Spleen (tissue), 13 donors: ENCODE measurements at places on chromosomes 5 and 9. TPM values are rescaled to one million over a fixed set of nuclear protein-coding genes. Genes with fewer than 3 reads are reported as not detected.

The ZNF879 gene
- total RNA-seq, result 7.0 TPM

The ATP10B gene
- total RNA-seq, result not detected

The ADGRD2 gene
- not detected for total RNA-seq

The CTXN3 gene
- total RNA-seq, result not detected

The PCDHB6 gene
- 0.79 TPM for total RNA-seq

The OR1J4 gene
- not detected for total RNA-seq

The FAM163B gene
- total RNA-seq, result 0.52 TPM

The ELAVL2 gene
- total RNA-seq, result not detected

DNA sequence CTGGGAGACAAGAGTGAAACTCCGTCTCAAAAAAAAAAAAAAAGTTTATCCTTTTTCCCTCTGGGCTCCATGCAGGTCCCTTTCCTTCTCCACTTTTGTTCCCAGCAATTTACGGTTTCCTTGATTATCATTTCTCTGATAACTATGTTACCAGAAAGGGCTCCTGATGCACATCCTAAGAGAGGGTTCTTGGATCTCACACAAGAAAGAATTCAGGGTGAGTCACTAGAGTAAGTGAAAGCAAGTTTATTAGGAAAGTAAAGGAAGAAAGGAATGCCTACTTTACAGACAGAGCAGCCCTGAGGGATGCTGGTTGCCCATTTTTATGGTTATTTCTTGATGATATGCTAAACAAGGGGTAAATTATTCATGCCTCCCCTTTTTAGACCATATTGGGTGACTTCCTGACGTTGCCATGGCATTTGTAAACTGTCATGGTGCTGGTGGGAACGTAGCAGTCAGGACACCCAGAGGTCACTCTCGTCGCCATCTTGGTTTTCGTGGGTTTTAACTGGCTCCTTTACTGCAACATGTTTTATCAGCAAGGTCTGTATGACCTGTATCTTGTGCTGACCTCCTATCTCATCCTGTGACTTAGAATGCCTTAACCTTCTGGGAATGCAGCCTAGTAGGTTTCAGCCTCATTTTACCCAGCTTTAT, 13.5 kb upstream of the MELK start:
- no peaks in the 10 kb centered on the region for H3K36me3 ChIP-seq
- no peaks in the 10 kb centered on the region for H3K4me1 ChIP-seq
- no peaks in the 10 kb centered on the region for H3K27me3 ChIP-seq
- H3K27ac ChIP-seq, result no peak overlapping the region
- DNase-seq, result no peak

GRCh38 chr5:179243333-179243732, 101.9 kb downstream of the ADAMTS2 start:
- H3K27ac ChIP-seq, result no peak overlapping the region
- H3K4me1 ChIP-seq, result no peaks in the 10 kb centered on the region
- H3K27me3 ChIP-seq, result no peaks in the 10 kb centered on the region

GRCh38 chr5:75651575-75652238, 40.5 kb downstream of the ANKDD1B start:
- no peak for DNase-seq
- no peaks in the 10 kb centered on the region for H3K27me3 ChIP-seq
- H3K27ac ChIP-seq, result no peak overlapping the region
- H3K4me3 ChIP-seq, result no peak overlapping the region
- H3K4me1 ChIP-seq, result no peaks in the 10 kb centered on the region

DNA sequence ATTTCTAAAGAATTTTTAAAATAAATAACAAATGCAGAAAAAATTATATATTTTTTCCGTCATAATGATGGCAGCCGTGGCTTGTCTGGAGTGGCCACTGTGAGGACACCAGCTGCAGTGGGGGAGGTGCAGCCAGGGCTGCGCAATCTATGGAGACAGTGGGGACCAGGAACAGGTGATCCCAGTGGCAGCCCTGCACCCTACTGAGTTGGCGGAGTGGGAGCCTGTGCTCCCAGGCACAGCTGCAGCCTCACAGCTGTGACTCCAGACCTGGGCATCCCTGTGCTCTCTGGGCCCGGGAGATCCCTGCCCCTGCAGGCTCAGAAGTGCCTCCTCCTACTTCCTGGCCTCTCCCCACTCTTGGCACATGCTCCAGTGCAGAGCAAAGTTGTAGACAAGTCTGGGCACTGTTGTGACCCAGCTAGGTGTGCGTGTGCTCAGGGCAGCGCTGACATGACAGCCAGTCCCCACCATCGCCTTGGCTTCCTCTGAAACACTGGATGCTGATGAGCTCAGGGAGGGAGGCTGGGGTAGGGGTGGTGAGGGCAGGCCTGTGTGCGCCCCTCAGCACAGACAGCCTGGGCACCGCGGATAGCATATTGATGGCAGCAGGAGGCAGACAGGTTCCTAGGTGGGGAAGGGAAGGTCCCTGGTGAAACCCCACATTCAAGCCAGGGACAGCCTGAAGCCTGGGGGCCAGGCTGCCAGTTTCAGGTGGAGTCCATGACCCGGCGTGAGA, 96.0 kb upstream of the PRR16 start:
- H3K27me3 ChIP-seq, result no peaks in the 10 kb centered on the region
- H3K27ac ChIP-seq, result no peak overlapping the region

- no peaks in the 10 kb centered on the region for H3K4me1 ChIP-seq
- H3K27ac ChIP-seq, result no peak overlapping the region
- DNase-seq, result no peak
Measured at GRCh38 chr9:104740621-104741020, 6.9 kb upstream of the NIPSNAP3A start.

DNA sequence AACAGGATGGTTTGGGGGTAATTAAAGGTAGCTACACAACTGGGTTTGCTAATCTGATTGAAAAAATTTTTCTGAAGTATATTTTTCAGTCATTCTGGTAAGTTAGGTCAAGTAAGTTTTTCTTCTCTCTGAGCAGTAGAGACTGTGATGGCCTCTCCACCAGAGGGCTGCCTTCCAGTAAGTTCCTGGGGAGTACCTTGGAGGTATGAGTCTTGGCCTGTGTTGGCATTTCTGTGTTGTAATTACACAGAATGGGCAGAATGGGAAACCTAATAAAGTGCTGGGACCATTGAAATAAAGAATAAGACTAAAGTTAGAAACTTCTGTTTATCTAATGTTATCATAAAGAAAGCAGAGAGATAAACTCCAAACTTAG, 430.8 kb downstream of the ARHGEF28 start:
- no peaks in the 10 kb centered on the region for H3K4me1 ChIP-seq
- H3K36me3 ChIP-seq, result no peaks in the 10 kb centered on the region
- no peak overlapping the region for H3K27ac ChIP-seq
- H3K4me3 ChIP-seq, result no peak overlapping the region
- DNase-seq, result no peak

DNA sequence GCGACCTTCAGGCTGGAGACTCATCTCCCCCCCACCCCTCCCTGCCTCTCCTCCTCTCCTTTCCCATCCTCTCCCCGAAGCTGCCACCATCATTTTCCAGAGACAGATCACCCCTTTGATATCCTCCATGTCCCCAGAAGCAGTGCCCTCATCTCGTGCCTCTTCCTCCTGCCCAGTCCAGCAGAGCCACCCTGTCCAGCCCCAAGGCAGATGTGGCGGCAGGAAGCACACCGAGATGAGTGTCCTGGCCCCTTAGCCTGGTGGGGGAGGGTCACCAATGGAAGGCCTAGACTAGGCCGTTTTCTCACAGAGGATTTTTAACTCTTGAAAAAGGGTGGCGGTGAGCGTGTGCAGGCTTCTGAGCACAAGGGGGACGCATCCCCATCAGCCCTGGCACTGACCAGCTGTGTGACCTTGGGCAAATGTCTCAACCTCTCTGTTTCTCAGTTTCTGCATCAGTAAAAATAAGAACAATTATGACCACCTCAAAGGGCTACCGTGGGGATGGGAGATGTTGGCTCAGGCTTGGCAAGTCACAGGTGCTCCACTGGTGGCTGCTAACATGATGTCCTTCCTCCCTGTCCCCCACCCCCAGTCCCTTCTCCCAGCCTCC, 48.9 kb downstream of the SARDH start:
- no peaks in the 10 kb centered on the region for H3K36me3 ChIP-seq
- no peaks in the 10 kb centered on the region for H3K27me3 ChIP-seq
- no peak overlapping the region for H3K27ac ChIP-seq
- DNase-seq, result peak; percentile 36
- no peak overlapping the region for H3K4me3 ChIP-seq

DNA sequence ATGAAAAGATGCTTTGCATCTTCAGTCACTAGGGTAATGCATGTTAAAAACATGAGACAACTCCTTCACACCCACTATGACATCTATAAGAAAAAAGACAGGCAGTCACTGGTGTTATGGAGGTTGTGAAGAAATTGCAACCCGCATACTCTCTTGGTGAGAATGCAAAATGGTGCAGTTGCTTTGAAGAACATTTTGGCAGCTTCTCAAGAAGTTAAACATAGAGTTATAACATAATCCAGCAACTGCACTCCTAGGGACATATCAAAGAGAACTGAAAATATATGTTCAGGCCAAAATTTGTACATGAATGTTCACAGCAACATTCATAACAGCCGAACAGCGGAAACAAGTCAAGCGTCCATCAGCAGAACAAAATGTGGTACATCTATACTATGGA, 46.3 kb upstream of the TBC1D9B start:
- peaks cover 47% of the 10 kb centered on the region for H3K36me3 ChIP-seq
- H3K27me3 ChIP-seq, result no peaks in the 10 kb centered on the region
- no peak overlapping the region for H3K4me3 ChIP-seq
- no peak for DNase-seq
- H3K4me1 ChIP-seq, result no peaks in the 10 kb centered on the region

DNA sequence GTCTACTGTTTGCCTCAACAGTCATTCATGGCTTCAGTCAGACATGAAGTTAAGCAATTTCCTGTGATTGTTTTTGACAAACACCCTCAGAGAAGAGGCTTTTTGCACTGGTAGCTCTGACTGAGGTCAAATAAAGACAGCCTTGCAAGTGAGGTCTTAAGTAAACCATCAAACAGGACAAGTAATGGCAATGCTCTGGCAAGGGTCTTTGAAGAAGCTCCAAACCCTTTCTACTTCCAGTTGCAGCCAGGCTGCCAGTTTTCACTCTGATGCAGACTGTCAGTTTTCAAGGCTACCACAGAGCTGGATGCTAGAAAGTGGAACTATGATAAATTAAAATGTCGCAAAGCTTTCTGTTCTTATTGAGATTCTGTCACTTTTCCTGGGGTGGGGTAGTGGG, 421.5 kb upstream of the PTGER4 start:
- no peak for DNase-seq
- no peaks in the 10 kb centered on the region for H3K4me1 ChIP-seq
- no peaks in the 10 kb centered on the region for H3K36me3 ChIP-seq
- H3K4me3 ChIP-seq, result no peak overlapping the region
- peak overlapping the region; percentile 14 for H3K27ac ChIP-seq

- H3K27ac ChIP-seq, result no peak overlapping the region
- H3K27me3 ChIP-seq, result no peaks in the 10 kb centered on the region
- H3K4me1 ChIP-seq, result no peaks in the 10 kb centered on the region
- DNase-seq, result no peak
- H3K4me3 ChIP-seq, result no peak overlapping the region
- H3K36me3 ChIP-seq, result no peaks in the 10 kb centered on the region
Measured at GRCh38 chr5:54136516-54137440, 173.6 kb downstream of the ARL15 start.

GRCh38 chr5:170614720-170615119, 110.9 kb downstream of the KCNIP1 start:
- H3K27me3 ChIP-seq, result no peaks in the 10 kb centered on the region
- H3K27ac ChIP-seq, result no peak overlapping the region
- no peak overlapping the region for H3K4me3 ChIP-seq
- no peaks in the 10 kb centered on the region for H3K4me1 ChIP-seq
- H3K36me3 ChIP-seq, result no peaks in the 10 kb centered on the region

GRCh38 chr5:34003941-34004340, 3.9 kb downstream of the AMACR start:
- DNase-seq, result no peak
- no peak overlapping the region for H3K27ac ChIP-seq
- no peaks in the 10 kb centered on the region for H3K27me3 ChIP-seq
- H3K4me3 ChIP-seq, result no peak overlapping the region

DNA sequence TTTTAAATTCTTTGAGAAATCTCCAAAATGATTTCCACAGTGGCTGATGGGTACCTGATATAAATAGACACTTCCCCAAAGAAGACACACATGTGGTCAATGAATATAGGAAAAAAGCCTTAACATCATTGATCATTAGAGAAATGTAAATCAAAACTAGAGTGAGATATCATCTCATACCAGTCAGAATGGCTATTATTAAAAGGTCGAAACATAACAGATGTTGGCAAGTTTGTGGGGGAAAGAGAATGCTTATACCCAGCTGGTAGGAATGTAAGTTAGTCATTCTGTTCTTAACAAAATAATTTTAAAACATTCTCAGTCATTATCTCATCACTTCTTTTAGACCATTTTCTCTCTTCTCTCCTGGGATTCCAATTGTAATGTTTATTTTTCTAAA, 1666.0 kb upstream of the ACO1 start:
- H3K36me3 ChIP-seq, result no peaks in the 10 kb centered on the region
- H3K27me3 ChIP-seq, result no peaks in the 10 kb centered on the region
- H3K4me3 ChIP-seq, result no peak overlapping the region
- no peak for DNase-seq

- no peak for DNase-seq
- H3K4me1 ChIP-seq, result no peaks in the 10 kb centered on the region
- no peak overlapping the region for H3K27ac ChIP-seq
- H3K36me3 ChIP-seq, result no peaks in the 10 kb centered on the region
Measured at GRCh38 chr9:107615321-107615720, 125.8 kb upstream of the KLF4 start.

- H3K36me3 ChIP-seq, result no peaks in the 10 kb centered on the region
- H3K4me3 ChIP-seq, result no peak overlapping the region
- H3K4me1 ChIP-seq, result no peaks in the 10 kb centered on the region
- H3K27me3 ChIP-seq, result no peaks in the 10 kb centered on the region
Measured at GRCh38 chr9:69986970-69987369, 56.7 kb upstream of the MAMDC2 start.

- no peak overlapping the region for H3K4me3 ChIP-seq
- H3K27ac ChIP-seq, result no peak overlapping the region
Measured at GRCh38 chr5:170619869-170620268, 116.0 kb downstream of the KCNIP1 start.

- no peak overlapping the region for H3K27ac ChIP-seq
- no peaks in the 10 kb centered on the region for H3K36me3 ChIP-seq
- no peaks in the 10 kb centered on the region for H3K4me1 ChIP-seq
Measured at GRCh38 chr9:33211695-33212393, 28.1 kb upstream of the SPINK4 start.
